ENCODE measurements at places on chromosomes 6 and 20.

DNA sequence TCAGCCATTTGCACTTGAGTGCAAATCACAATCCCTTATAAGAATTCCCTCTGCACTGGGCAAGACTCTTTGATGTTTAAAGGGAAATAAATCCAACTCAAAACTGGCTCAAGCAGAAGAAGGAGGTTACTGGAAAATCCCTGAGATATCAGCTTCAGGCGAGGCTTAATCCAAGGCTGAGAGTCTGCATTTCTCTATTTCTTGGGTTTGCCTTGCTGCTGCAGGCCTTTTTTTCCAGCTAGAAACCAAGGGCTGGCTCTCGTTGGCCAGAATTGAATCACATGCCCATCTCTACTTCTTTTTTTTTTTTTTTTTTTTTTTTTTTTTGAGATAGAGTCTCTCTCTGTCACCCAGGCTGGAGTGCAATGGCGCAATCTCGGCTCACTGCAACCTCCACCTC is 11.7 kb downstream of the HCK start:
- DNase-seq, result no peak

DNA sequence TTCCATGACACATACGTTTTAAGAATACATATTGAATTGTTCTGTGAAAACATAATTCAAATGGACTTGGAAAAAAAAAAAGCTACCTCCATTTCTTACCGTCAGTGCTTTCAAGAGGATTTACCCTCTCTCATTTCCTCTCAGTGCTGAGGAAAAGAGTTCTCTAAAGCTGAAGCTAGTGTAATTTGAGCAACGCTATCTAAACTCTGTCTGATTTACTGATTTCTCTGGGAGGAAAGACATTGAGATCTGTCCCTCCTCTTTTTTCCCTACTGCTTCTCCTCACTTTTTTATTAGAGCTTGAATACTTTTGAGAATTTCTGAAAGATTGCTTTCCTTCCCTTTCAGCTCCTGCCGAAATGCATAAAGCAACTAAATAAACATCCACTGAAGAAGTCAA is 41.2 kb upstream of the GRIK2 start:
- DNase-seq, result no peak

DNA sequence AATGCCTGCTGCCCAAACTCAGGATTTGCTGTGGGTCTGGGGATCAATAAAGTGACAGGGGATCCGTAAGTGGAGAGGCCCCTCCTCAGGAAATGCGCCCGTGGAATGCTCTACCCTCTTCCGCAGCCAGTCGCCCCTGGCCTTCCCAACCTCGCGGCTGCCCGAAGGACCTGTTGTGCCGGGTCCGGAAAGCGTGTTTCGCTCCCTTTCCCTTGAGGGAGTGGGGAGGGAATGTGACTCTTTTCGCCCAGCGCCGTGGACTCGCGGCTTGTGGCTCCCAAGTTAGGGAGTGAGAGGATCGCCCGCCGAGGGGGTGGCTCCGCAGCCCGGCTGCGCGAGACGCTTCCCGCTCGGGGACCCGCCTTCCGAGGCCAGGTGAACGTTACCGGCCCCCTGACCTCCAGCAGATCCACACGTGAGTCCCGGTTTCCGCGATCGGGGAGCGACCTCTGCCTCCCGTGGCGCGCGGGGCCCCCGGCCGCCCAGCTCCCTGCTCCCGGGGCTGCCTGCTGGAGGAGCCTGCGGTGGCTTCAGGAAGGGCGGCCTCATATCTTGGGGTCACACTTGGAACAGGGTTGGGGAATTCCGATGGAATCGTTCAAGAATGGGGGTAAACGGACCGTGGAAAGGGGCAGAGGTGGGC is 666 bp downstream of the TPD52L1 start:
- no peak for DNase-seq

DNA sequence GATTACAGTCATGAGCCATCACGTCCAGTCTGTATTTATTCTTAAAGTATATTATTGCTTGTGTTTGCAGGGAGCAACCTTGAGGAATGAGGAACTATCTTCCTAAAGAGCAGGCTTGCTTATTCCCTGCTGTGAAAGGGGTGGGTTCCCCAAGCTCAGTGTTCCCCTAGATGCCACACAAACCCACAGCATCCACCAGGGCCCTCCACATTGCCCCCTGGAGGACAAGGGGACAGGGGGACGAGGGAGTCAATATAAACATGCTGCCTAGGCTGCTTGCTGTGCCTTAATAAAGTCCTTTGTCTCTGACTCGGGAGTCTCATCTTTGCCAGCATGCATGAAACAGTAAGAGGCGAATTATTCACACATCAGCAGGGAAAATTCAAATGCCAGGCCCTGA is 8.0 kb upstream of the IDH3B start:
- no peak for DNase-seq

DNA sequence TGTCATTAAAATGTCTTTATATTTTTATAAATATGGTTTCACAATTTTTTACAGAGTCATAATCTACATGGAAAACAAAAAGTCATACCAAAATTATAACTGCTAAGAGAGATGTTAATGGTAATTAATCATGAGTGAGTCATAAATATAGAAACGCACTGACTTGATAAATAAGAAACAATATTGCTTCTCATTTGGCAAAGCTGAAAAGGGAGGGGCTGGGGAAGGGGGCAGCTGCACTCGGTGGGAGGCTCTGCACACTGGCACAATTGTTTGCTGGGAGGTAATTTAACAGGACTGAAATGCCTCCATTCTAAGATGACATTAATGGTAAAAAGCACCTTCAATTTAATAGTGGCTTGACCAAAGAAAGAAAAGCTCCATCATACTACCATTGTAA is 133.3 kb upstream of the AGPAT4 start:
- no peak for DNase-seq

DNA sequence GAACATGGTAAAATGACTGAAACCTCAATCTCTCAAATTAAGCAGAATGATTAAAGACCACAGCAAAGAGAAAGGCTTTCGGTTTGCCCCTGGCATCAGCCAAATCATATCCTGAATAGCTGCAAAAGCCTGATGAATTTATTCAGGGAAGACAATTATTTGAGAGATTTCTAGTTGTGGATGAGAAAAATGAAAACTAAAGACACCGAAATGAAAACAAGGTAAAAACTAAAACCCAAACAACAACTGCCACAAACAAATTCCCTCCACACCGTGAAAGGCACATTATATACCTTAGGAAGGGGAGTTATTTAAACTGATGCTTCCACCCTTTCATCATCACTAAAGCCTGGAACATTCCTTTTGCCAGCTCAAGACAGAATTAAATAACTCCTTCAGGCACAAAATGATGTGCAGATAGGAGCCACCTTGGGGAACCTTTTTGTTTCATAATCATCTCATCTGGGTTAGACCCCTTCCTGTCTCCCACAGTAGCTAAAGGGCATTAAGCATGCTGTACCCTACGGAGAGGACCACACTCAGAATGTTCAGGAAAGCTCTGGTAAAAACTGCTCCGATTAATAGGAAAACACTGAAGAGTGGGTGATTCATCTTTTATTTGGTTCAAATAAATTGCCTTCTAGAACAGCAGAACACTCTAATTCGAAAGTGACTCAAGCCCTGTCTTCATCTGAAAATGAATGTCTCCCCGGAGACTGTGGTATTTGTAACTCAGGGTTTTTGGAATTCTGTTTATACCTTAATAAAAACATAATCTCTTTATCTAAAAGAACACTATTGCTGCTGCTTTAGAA is 9.1 kb upstream of the ANKRD60 start:
- no peak for DNase-seq

GRCh38 chr6:157455731-157456523 is 74.9 kb downstream of the ZDHHC14 start:
- no peak for DNase-seq

DNA sequence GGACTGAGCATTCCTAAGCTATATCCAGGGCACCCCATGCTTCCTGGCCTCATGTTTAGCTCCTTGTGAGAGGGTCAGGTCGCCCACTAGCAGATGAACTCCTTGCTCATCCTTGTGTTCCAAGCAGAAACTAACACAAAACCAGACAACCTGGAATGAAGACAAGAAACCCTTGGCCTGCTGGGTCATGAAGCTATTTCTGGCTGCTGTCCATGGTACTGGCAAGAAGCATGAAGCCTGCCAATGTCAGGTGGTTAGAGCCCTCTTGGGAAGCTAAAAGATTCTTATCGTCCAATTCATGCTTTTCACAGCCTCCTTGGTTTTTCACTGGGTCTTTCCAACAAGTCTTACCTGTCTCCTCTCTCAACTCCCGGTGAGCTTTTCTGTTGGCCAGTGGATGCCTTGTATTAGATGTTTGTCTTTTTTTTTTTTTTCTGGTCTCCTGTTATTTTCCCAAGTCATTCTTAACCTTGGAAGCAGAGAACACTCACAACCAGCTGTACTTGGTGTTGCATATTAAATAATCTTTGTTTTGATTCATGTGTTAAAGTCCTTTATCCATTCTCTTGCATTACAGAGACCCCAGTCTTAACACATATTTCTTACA is 180.3 kb downstream of the ANKRD60 start:
- no peak for DNase-seq

- no peak for DNase-seq
Observed at GRCh38 chr6:138105446-138105845, 1.8 kb downstream of the PERP start.

DNA sequence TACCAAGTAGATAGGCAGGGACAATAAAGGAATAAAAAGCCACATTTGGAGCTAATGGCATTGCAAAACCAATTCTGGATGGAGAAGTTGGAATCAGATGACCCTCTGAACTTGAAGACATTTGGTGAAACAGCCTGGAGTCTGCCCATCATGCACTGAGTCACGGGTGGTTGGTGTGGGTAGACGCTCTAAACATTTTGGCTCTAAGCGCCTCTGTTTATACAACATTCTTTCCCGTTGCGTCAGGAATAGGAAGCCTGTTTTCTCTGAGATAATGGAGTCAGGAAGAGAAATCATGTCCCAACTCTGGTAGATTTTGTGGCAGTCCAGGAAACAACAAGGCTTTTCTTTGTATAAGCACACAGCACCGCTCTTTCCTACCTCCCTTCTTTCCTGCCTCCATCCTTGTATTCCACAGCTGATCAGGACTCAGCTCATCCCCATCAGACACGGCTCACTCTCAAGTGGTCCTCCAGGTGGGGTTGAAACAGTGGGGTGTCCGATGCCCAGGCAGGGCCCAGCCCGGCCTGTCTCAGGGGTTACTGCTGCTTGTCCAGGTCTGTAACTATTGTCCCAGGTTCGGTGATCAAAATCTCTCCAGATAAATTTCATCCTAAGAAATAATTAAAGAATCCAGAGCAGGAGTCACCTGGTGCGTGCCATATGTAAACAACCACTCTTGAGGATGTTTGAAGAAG is 12.1 kb upstream of the RAMACL start:
- DNase-seq, result no peak

GRCh38 chr6:26141378-26141904 is 54.2 kb downstream of the HFE start:
- no peak for DNase-seq

- no peak for DNase-seq
Observed at GRCh38 chr6:170344631-170345576, 38.3 kb downstream of the FAM120B start.

GRCh38 chr20:17357238-17357637 is 130.4 kb downstream of the PCSK2 start:
- DNase-seq, result no peak

GRCh38 chr6:1468126-1468525 is 78.8 kb downstream of the FOXF2 start:
- no peak for DNase-seq

GRCh38 chr6:16747232-16748024 is 13.8 kb downstream of the ATXN1 start:
- DNase-seq, result no peak

DNA sequence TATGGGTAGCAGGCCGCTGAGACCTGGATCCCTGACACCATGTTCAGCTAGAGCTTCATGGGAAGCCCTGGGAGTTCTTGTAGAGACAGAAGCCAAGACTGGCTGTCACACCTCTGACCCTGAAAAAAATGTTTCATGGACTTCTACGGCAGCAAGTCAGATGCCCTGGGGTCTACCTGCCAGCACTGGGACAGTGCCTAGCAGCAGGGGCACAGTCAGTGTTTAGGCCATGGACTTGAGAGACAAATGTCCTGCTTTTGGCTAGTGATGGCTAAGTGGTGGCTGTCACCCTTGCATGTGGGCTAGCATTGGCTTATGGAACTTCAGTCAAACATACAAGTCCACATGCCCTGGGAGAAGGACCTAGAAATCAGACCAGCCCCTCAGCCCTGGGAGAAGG is 41.3 kb upstream of the SSTR4 start:
- no peak for DNase-seq

DNA sequence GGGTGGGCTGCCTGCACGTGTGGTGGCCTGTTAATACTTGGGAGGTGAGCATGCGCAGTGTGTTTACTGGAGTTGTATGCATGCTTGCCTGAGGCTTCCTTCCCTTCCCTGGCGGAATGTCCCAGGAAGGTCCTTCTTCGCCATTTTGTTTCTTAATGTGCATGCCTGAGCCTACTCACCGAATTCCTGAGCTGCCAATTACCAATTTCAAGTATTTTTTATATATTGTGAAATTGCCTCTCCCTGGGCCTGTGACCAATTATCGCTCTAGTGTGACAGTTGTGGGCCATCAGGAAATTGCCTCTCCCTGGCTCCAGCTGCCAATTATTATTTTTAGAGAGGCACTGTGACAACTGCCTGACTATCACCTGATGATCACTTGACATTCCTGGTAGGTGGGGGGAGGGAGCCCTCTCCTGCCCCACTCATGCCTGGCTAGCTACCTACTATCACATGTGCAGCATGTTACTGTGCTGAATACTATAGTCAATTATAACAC is 70.0 kb downstream of the FAM50B start:
- no peak for DNase-seq

- no peak for DNase-seq
Observed at GRCh38 chr6:4852938-4853337, 76.7 kb downstream of the CDYL start.

- DNase-seq, result no peak
Observed at GRCh38 chr20:34318609-34319443, 15.7 kb upstream of the AHCY start.

- DNase-seq, result no peak
Observed at GRCh38 chr20:41573955-41574354, 44.2 kb downstream of the CHD6 start.

- no peak for DNase-seq
Observed at GRCh38 chr6:116975600-116975999, 98.6 kb downstream of the RFX6 start.

DNA sequence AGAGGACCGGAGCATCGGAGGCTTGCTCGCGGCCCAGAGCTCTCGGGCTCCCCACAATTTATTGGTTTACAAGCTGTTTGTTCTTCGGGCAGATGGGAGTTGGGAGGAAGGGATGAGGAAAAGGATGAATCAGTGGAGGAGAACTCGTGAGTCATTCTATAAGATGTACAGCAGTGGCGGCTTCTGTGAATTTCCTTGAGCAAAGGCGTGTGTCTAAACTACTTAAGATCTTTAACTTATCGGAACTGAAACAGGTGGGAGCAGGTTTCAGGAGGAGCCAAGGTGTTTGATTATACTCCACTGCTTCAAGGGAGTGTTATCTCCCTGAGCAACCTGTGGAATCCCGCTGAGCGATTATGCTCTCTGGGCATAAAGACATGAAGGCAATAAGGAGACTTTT is 50.5 kb upstream of the IBTK start:
- no peak for DNase-seq

All from stimulated activated CD8-positive, alpha-beta memory T cell treated with anti-CD3 and anti-CD28 coated beads, Interleukin-7, amount 100 ng/mL, for 4 hours (primary cell).